ENCODE measurements at places on chromosomes 1 and 21.
A peak's percentile ranks its signal among the peaks of the same experiment; 100 is the strongest.

GRCh38 chr21:41593051-41593759, 85.2 kb upstream of the TMPRSS2 start:
- DNase-seq, result peak; percentile 49

DNA sequence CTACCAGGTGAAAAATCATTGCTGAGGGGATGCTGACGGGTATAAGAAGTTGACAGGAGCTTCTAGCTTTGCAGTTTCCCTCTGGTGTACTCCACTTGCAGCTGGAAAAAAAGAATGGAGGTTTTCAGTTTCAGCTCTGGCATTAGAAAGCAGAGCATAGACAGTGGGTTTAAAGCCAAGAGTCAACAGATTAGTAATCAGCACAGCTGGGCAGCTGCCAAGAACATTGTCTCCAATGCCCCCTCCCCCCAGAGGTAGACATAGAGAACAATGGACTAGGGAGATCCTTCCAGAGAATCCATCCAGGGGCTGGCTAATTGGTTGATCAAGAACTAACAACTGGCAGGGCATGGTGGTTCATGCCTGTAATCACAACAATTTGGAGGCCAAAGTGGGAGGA, 10.1 kb upstream of the ZBTB8B start:
- DNase-seq, result no peak

- DNase-seq, result no peak
Measured at GRCh38 chr1:192512426-192513162, 63.0 kb upstream of the RGS1 start.

DNA sequence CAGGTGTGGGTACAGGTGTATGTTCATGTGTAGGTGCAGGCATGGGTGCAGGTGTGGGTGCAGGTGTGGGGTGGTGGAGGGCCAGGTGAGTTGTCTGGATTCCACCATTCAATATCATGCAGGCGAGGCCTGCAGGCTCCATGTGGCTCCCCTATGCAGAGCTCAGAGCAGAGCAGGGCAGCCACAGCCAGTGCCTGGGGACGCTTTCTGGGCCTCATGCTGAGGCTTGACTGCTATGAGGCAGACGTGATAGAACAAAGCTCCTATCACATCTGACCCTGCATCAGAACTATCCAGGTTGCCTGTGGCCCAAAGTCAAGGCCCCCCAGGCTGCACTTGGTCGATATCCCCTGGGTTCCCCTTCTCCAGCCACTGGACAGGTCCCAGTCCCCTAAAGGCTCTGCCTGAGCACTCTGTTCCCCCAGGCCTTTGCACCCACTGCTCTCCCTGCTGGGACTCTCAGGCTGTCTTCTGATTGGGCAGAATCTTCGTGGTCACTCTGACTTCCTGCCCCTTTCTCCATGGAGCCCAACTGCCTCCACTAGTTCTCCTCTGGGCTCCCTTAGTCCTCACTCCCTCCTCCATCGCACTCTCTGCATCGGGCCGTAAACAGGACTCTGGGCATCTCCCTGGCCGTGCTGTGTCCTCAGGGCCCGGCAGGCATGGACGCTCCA, 78.6 kb upstream of the ACTL8 start:
- no peak for DNase-seq

DNA sequence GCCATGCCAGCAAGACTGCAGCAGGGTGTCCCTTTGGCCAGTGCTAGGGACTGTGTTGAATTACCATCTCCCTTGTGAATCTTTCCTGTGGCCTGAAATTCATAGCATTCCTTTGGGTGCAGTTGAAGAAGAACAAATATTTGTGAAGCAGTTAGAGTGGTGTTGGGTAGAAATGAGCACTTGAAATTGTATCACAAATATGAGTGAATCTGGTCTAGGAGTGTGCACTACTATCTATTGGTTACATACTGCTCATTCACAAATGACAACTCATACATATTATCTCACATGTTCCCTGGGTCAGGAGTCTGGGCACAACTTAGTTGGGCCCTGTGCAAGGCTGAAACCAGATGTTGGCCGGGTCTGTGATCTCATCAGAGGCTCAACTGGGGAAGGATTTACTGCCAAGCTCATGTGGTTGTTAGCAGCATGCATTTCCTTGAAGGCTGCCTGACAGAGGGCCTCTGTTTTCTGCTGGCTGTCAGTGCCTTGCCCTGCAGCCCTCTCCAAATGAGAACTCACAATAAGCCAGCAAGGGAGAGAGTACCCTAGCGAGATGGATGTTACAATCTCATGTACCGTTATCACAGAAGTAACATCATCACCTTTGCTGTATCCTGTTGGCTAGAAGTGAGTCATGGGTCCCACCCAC, 23.8 kb downstream of the AJAP1 start:
- no peak for DNase-seq

GRCh38 chr1:242199776-242200458, 201.0 kb upstream of the MAP1LC3C start:
- DNase-seq, result no peak

GRCh38 chr1:21641537-21641936, 27.6 kb downstream of the RAP1GAP start:
- DNase-seq, result no peak

- DNase-seq, result no peak
Measured at GRCh38 chr1:105730701-105731100, 1325.8 kb upstream of the PRMT6 start.

All from activated effector memory CD4-positive, alpha-beta T cell treated with anti-CD3 and anti-CD28 coated beads, Interleukin-2, amount 50 U/mL, for 16 hours (primary cell).